ENCODE measurements at places on chromosomes 16 and 17.

DNA sequence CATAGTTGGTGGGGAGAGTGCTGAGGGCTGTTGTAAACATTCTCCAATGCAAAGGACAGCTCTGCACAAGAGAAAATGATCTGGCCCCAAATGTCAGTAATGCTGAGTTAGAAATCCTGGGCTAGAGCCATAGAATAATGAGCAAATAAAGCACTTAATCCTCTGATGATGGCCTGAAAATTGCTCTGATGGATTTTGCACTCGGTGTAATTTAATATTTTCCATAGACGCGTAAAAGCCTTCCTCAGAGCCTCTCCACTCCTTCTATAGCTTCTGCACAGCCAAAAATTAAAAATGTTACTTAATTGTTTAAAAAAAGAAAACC, 23.7 kb downstream of the FAM20A start:
- DNase-seq: no peak

- no peak for DNase-seq
Observed at GRCh38 chr16:72036098-72036497, 18.2 kb upstream of the HP start.

DNA sequence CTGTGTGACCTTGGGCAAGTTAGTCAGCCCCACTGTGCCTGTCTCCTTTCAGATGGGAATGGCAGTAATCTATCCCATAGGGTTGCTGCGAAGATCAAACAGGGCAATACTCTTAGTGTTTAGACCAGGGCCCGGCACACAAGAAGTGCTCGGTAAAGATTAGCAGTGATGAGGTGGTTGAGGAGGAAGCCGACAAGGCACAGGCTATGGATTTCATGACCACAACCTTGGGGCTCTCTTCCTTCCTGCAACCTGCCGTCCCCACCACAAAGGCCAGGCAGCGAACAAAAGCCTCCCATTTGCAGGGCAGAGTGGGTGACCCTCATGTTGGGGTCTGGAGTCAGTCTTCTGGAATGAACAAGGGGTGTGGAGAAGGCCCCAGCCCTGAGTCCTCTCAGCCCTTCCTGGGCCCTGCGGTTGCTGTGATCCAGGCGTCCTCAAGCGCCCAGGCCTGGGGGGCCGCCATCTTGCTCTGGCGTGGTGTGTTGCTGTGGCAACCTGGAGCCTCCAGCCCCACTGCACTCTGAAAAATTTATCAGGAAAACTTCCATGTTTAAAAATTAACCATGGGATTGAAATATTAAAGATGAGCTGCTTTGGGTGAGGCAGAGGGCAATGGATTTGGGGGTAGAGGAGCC, 9.8 kb downstream of the ADAM11 start:
- no peak for DNase-seq

- no peak for DNase-seq
Observed at GRCh38 chr17:64332502-64332901, 58.2 kb downstream of the PECAM1 start.

- no peak for DNase-seq
Observed at GRCh38 chr16:84861671-84862070, 41.9 kb downstream of the CRISPLD2 start.

DNA sequence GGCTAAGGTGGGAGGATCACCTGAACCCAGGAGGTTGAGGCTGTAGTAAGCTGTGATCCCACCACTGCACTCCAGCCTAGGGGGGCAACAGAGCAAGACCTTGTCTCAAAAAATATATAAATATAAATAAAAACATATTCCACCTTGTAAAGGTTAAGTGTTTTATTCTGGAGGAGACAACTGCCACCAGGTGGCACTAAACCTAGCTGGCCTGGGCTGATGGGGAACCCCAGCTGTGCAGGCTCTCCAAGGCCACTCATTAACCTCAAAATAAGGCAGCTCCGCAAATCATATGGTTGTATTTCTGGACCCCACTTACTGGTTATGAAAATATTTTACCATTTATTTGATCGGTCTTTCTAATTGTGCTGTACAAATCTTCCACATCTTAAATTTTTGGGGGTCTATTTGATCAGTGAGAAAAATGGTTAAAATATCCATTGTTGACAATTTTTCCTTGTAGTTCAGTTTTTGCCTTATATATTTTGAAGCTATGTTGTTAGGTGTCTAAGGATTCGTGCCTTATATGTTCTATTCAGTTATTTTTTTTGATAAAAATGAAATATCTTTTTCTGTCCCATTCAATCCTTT, 8.5 kb upstream of the ICAM2 start:
- DNase-seq: peak; percentile 72

- DNase-seq: no peak
Observed at GRCh38 chr17:35752945-35753764, at the start of gene GAS2L2. Gene GAS2L2, minus strand, starts transcription at chr17:35753239. Its CDS starts 389 bp downstream, at chr17:35752850.

DNA sequence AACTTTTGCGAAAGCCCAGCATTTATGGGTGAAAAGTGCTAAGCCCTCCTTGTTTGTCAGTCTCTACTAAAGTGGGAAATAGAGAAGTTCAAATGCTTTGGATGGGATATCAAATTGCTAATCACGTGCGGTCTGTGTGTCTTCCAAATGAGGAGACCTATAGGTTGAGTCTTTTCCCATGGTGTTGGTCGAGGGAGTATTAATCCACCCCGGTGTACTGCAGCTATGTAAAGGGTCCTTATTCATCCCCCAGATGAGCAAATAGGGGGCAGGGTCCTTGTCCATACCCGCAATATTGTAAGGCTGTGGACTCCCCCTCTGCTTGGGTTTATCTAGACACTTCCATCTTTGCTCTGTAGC, 14.6 kb downstream of the KIAA0513 start:
- no peak for DNase-seq

- no peak for DNase-seq
Observed at GRCh38 chr16:8735574-8735973, 61.2 kb downstream of the ABAT start.

DNA sequence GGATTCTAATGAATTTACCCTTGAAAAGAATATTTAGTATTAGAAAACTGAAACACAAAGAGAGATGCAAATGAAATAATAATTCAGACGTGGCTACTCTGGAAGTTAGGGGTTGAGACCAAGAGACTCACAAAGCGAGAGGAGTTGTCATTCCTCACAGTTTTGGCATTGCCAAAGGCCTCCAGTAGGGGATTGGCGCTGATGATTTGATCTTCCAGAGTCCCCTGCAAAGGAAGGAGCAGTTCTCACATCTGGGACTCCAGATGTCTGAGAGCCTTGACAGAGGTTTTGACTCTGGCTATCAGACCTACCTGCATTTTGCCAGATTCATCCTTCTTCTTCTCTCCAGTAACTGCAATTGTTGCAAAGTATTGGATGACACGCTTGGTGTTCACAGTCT, 6.6 kb downstream of the MYH8 start:
- no peak for DNase-seq

DNA sequence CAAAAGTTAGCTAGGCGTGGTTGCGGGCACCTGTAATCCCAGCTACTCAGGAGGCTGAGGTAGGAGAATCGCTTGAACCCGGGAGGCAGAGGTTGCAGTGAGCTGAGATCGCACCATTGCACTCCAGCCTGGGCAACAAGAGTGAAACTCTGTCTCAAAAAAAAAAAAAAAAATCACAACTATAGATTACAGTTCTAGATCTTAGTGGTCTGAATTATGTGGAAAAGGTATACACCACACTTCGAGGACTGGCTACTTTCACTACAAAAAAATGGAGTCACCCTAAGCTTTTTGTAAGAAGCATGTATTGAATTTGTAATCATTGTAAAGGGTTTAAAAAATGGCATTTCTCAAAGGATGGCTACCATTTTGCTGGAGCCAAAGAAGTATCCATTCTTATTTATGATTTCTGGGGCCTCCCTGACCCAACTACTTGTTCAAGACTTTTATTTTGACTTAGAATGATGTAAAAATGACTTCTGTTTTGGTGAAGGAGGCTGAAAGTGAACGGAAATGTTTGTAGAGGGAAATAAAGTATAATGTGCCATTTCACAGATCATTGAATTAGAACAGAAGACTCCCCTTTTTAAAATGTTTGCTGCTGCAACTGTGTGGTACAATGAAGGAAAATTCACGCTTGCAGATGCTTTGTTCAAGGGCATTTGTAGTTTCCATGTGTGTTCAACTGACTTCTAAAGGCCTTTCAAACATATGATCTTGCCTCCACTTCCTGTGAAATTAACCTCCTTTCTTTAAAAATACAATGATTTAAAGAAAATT, 37.1 kb upstream of the NOL11 start:
- DNase-seq: no peak

DNA sequence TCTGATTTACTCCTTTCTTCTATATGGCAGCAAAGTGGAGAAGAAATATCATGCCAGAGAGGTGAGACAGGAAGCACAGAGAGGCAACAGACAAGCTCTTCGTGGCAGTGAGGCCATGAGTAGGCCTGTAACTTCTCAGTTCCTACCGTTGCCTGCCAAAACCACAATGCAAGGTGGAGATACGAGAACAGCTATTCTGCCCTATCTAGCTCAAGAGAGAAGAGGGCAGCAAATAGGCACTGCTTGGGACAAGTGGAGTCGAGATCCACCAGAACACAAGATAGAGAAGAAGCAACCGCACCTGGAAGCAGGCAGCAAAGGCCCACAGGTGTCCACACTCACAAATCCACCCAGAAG, 24.8 kb downstream of the RANBP10 start:
- DNase-seq: no peak

GRCh38 chr17:72614871-72615626, 477.4 kb downstream of the SLC39A11 start:
- DNase-seq: no peak

DNA sequence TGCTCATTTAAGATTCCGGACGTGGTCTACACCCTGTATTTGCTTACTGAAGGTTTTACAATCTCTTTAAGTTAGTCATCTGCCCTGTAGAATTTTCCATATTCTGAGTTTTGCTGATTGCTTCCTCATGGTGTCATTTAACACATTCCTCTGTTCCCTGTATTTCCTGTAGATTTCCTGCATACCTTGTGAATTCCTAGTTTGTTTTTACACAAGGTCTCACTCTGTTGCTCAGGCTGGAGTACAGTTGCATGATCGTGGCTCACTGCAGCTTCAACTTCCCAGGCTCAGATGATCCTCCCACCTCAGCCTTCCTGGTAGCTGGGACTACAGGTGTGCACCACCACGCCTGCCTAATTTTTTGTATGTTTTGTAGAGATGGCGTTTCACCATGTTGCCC, 66.8 kb downstream of the CMIP start:
- no peak for DNase-seq

DNA sequence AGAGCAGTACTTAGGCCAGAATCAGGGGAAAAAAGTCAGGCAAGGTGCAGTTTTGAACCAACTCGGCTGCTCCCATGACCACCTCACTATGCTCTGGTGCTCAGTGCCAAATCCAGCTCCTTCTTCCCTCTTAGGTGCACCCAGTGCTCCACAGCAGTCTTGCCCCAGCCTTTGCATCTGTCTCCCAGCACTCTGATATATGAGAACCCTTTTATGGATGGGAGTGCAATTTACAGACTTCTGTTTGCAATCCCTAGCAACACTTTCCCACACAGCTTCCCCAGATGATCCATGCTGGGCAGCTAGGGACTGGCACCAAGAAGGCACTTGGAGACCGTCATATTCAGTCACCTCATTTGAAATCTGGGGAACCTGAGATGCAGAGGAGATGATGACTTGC, 267.9 kb upstream of the CCL2 start:
- DNase-seq: no peak

DNA sequence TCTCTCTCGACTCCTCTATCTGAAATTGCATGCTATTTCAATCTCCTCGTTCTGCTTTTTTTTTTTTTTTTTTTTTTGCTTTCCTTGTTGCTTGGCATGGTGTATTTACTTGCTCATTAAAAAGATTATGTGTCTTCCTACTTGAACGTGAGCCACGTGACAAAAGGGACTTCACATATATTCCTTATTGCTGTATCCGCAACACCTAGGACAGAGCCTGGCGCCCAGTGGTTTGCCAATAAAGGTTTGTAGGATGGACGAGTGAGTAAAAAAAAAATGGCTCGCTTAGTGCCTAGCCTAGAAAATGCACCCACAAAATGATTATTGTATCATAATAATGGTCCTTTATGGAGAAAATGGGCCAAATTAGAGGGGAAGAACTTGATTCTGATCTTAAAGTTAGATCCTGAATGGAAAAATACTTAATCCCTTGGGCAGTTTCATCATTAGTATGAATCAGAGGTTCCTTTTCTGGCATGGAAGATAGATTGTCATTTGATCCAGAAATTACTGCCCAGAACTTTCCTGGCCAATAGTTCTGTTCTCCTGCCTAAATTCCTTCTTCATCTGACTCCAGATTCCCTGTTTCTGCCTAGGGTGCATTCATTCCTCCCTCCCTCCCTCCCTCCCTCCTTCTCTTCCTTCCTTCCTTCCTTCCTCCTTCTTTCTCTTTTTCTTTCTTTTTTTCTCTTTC, 13.6 kb upstream of the TMEM220 start:
- no peak for DNase-seq

DNA sequence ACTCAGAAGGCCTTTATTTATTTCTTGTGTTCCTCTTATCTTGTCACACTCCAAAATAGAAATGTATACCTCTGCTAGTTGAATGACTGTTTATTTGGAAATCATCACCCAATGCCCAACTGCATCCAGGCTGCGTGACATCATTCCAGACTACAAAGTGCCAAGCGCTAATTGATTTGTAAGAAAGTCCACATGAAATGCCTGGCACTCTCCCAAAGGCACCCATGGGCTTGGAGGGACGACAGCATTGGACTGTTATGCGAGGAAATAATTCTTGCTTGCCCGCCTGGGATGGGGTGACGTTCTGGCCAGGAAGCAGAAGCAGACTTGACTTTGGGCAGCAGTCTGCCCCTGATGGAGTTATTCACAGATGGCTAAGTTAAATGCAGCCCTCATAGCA, 165.9 kb downstream of the CDH13 start:
- DNase-seq: no peak

DNA sequence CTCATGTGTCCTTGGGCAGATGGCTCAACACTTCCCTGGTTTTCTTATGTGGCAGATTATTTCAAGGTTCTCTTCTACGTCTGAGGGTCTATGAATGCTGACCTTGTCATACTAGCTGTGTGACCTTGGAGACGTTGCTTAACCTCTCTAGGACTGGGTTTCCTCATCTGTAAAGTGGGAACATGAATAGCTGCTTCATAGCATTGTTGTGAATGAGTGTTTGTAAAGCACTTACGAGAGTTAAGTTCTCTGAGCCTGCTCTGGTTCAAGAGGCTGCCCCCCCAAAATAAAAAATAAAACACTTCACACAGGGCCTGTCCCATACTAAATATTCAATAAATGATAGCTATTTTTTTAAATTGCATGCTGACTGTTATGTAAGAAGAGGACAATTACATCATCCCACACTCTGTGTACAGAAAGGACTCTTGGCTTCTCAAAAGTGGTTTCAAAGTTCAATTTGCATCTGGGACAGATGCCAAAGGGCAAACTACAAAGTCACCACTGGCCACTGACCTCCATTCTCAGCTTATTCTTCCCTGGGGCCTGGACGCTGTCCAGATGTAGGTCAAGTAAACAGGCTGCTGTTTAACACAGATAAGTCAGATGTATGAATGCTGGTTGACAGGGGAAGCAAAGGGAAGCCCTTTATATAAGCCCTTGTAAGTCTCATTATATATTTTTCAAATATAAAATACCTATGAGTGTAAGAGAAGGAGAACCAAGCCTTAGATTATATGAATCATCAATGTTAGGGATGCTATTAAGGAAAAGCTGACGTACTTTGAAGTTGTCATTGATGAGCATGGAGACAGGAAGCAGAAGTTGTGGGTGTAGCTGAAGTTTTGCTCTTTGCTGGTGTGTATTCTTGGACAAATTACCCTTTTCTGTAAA, 15.4 kb upstream of the NDEL1 start:
- DNase-seq: no peak

All from activated CD4-positive, alpha-beta T cell treated with anti-CD3 and anti-CD28 coated beads, Interleukin-2, amount 50 U/mL, for 4 hours (primary cell).